ENCODE measurements at places on chromosomes 3 and 15.

GRCh38 chr3:25289663-25290062, 138.4 kb upstream of the RARB start:
- DNase-seq: no peak

- no peak for DNase-seq
Observed at GRCh38 chr3:128725547-128726022, 398 bp upstream of the RAB7A start.

GRCh38 chr3:37752649-37753025, 109.0 kb upstream of the CTDSPL start:
- peak; percentile 40 for DNase-seq

- no peak for DNase-seq
Observed at GRCh38 chr3:89260721-89261120, 153.3 kb downstream of the EPHA3 start.

GRCh38 chr3:58317811-58318210, 11.5 kb downstream of the HTD2 start:
- DNase-seq: no peak

- DNase-seq: no peak
Observed at GRCh38 chr15:80549654-80550053, 145.5 kb upstream of the ABHD17C start.

GRCh38 chr15:59298225-59298853, 74.3 kb downstream of the MYO1E start:
- no peak for DNase-seq

- no peak for DNase-seq
Observed at GRCh38 chr3:138347960-138348753, at the start of gene MRAS. MRAS (plus strand) TSS chr3:138348579; CDS start chr3:138372884, 24,305 bp downstream.

DNA sequence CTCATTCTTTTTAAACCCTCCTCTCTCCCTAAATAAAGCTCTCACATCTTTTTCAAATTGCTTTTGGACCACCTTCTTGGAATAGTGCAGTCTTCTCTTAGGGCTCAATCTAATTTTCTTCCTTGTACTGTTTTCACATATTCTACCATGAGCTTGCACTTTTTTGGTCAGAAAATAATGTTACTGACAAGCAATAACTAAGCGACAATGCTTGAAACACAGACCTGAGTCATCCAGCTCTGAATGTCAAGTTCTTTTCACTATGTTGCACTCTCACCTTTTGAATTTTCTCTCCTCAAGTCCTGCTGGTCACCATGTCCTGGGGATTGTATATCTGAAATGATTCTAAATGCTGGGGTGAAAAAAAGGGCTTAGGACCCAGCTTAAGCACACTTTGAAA, 8.9 kb downstream of the TNFAIP8L3 start:
- DNase-seq: no peak

GRCh38 chr15:70974004-70974832, 81.6 kb downstream of the LRRC49 start:
- DNase-seq: no peak

GRCh38 chr3:169627789-169628188, 35.7 kb downstream of the MECOM start:
- no peak for DNase-seq
